Dermis lymphatic vessel endothelial cell (primary cell): ENCODE measurements at places on chromosomes 13 and 19. TPM values are rescaled to one million over a fixed set of nuclear protein-coding genes. Genes with fewer than 3 reads are reported as not detected.

Gene C13orf42
- total RNA-seq = not detected in 2 replicates

Gene RFPL4A
- total RNA-seq = 0.87 TPM in 1 of 2 replicates, not detected in the other

Gene LILRB2
- total RNA-seq = not detected in 2 replicates

Gene POGLUT2
- 13.9 and 18.0 TPM in 2 replicates for total RNA-seq

Gene ELOF1
- total RNA-seq = 22.9 and 23.8 TPM in 2 replicates

Gene ELAVL1
- 29.0 and 34.6 TPM in 2 replicates for total RNA-seq

Gene C1QTNF9B
- not detected in 2 replicates for total RNA-seq

Gene ZNF442
- total RNA-seq = 0.65 and 1.9 TPM in 2 replicates

Gene CCDC70
- total RNA-seq = not detected in 2 replicates

Gene PRR12
- total RNA-seq = 1.0 and 1.6 TPM in 2 replicates

Gene PLEKHF1
- 4.6 and 7.3 TPM in 2 replicates for total RNA-seq

Gene RXFP2
- not detected in 2 replicates for total RNA-seq

Gene PALM
- total RNA-seq = 28.6 and 34.0 TPM in 2 replicates

Gene KANK3
- total RNA-seq = 106 and 121 TPM in 2 replicates

Gene NLRP4
- not detected in 2 replicates for total RNA-seq

Gene CD177
- under 0.01 and 0.09 TPM in 2 replicates for total RNA-seq

Gene TMEM238
- 0.17 and 0.22 TPM in 2 replicates for total RNA-seq

Gene ZNF726
- total RNA-seq = 2.0 and 2.7 TPM in 2 replicates

Gene FLT3
- total RNA-seq = under 0.01 TPM in 1 of 2 replicates, not detected in the other

Gene TMEM145
- total RNA-seq = 0.43 TPM in 1 of 2 replicates, not detected in the other

Gene PRKCG
- total RNA-seq = not detected in 2 replicates

Gene FGF21
- total RNA-seq = not detected in 2 replicates

Gene ZNF526
- total RNA-seq = 5.3 and 5.6 TPM in 2 replicates

Gene KBTBD6
- total RNA-seq = 6.8 and 9.8 TPM in 2 replicates

Gene GPC5
- total RNA-seq = 0.43 and 1.3 TPM in 2 replicates

Gene NTF4
- not detected in 2 replicates for total RNA-seq

Gene SOX21
- 0.76 and 3.5 TPM in 2 replicates for total RNA-seq

Gene ATP4B
- total RNA-seq = 0.11 TPM in 1 of 2 replicates, not detected in the other

Gene OLFM2
- 0.34 and 0.98 TPM in 2 replicates for total RNA-seq

Gene MPHOSPH8
- 10.3 and 15.6 TPM in 2 replicates for total RNA-seq

Gene LGALS7B
- total RNA-seq = 0.43 TPM in 1 of 2 replicates, not detected in the other

Gene SBSN
- total RNA-seq = not detected in 2 replicates

Gene OR7A5
- total RNA-seq = not detected in 2 replicates

Gene ADGRE3
- not detected in 2 replicates for total RNA-seq

Gene ERICH6B
- not detected in 2 replicates for total RNA-seq

Gene LAIR1
- total RNA-seq = not detected in 2 replicates

Gene MRPS12
- 35.8 and 37.0 TPM in 2 replicates for total RNA-seq

Gene SIGLECL1
- not detected in 2 replicates for total RNA-seq

Gene CFAP97D2
- not detected in 2 replicates for total RNA-seq

Gene CYP2A7
- total RNA-seq = not detected in 2 replicates

Gene PRX
- 1.5 TPM in 2 replicates for total RNA-seq

Gene GET3
- total RNA-seq = 77.6 and 85.5 TPM in 2 replicates

Gene ATXN8OS
- not detected in 2 replicates for total RNA-seq

Gene FAM83E
- total RNA-seq = 0.22 and 0.60 TPM in 2 replicates

Gene GPR183
- total RNA-seq = 3.6 and 6.7 TPM in 2 replicates

Gene KXD1
- 52.0 and 54.2 TPM in 2 replicates for total RNA-seq

Gene TSKS
- total RNA-seq = under 0.01 TPM in 2 replicates

Gene SPPL2B
- total RNA-seq = 18.6 and 25.1 TPM in 2 replicates

Gene ZNF534
- total RNA-seq = not detected in 2 replicates

Gene IL4I1
- 0.52 and 1.6 TPM in 2 replicates for total RNA-seq

Gene RAB11B
- total RNA-seq = 49.6 and 64.0 TPM in 2 replicates

Gene PDX1
- total RNA-seq = not detected in 2 replicates

Gene KL
- total RNA-seq = under 0.01 and 0.33 TPM in 2 replicates

Gene GRK1
- total RNA-seq = not detected in 2 replicates

Gene GAMT
- total RNA-seq = 6.0 and 6.6 TPM in 2 replicates

Gene NLRP7
- not detected in 2 replicates for total RNA-seq

Gene CD209
- total RNA-seq = 0.11 and 0.26 TPM in 2 replicates

Gene APOC4
- total RNA-seq = not detected in 2 replicates
